ENCODE measurements at places on chromosomes 11 and 22.

DNA sequence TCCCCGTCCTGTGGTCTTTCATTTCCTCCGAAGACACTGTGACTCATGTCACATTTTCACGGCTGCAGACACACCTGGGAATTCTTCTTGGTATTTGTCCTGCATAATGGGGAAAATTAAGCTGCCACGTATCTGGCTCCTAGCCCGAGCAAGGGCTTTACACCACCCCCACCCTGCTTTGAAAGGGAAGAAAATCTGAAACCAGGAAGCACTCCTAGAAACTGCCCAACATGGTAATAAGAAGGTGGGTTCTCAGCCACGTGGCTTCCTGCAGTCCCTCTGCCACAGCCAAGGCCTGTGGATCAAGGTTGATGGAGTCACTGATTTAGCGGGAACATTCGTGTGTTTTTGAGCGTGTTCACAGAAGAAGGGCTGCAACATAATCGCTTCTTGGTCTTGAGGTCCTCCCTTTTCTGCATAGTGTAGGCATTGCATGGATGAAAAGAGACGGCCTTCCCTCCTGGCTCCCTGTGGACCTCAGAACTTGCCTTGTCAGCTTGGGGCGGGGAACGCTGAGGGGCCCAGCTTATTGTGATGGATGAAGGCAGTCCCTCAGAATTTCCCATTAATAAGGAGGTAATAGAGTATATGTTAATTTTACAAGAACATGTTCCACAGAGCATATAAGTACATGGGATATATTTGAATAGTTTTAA, 292.0 kb downstream of the NTM start:
- no peak overlapping the region for H3K4me3 ChIP-seq
- DNase-seq = no peak
- no peaks in the 10 kb centered on the region for H3K4me1 ChIP-seq

- peak; percentile 55 for DNase-seq
- H3K27me3 ChIP-seq = no peaks in the 10 kb centered on the region
- H3K36me3 ChIP-seq = peaks cover 38% of the 10 kb centered on the region
- peak overlapping the region; percentile 24 for H3K27ac ChIP-seq
- no peak overlapping the region for H3K4me3 ChIP-seq
- H3K4me1 ChIP-seq = peaks cover 18% of the 10 kb centered on the region
Observed at GRCh38 chr22:46293577-46294260, 3.0 kb upstream of the GTSE1 start.

GRCh38 chr11:126212089-126212660, 593 bp downstream of the FAM118B start:
- H3K36me3 ChIP-seq = peaks cover 27% of the 10 kb centered on the region
- H3K4me1 ChIP-seq = peaks cover 36% of the 10 kb centered on the region

DNA sequence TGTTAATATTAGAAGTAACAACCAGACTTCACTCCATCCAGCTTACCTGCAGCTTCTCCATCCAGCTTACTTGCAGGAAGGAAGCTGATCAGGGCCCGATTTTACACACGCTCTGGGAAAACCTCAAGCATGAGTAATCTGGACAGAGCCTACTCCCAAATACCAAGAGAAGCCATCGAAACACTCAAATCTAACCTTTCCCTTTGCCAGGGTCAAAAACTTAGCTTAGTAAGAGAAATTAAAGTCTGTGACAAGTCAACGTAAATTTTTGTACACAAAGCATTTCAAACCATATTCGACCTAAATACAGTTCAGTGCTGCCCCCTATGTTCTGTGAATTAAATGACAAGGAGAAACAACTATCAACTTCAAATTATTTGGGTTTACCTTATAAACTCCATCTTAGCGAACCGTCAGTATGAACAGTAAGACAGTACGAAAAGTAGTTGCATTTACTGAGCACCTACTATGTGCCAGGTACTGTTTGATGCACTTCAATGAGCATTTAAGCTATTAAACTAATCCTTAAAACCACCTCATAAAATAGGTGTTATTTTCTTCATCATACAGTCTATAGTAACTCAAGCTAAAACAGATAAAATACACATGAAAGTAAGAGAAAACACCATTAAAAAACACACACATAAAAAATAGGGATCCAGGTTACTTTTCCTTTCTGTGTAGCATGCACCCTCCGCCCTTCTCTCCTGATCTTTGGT, 36.9 kb downstream of the ARFGAP3 start:
- peaks cover 71% of the 10 kb centered on the region for H3K36me3 ChIP-seq
- no peak for DNase-seq
- peak overlapping the region; percentile 55 for H3K27ac ChIP-seq

All from lower lobe of right lung (tissue), 2 donors.